ENCODE measurements at places on chromosomes 7 and 10.

- no peaks in the 10 kb centered on the region for H3K27me3 ChIP-seq
- no peaks in the 10 kb centered on the region for H3K36me3 ChIP-seq
These were observed 4.0 kb upstream of the SVOPL start for GRCh38 chr7:138705167-138705566.

DNA sequence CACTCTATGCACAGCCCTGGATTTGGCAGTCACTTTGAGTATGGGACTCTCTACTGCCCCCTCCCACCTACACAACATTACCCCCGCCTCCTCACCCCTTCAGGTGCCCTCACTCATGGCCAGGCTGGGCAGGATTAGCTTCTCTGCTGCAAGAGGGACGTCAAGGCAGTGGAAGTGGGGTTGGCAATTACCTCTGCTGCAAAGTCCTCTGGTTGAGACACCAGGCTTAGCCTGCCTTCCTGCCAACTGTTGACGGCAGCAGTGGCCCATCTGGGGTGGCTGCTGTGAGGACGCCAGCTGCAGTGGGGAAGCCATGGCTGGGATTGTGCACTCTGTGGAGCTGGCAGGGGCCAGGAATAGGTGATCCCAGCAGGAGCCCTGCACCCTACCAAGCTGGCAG is 26.7 kb downstream of the SVIL start:
- no peaks in the 10 kb centered on the region for H3K4me1 ChIP-seq
- no peaks in the 10 kb centered on the region for H3K36me3 ChIP-seq
- no peak overlapping the region for H3K4me3 ChIP-seq
- no peaks in the 10 kb centered on the region for H3K27me3 ChIP-seq

DNA sequence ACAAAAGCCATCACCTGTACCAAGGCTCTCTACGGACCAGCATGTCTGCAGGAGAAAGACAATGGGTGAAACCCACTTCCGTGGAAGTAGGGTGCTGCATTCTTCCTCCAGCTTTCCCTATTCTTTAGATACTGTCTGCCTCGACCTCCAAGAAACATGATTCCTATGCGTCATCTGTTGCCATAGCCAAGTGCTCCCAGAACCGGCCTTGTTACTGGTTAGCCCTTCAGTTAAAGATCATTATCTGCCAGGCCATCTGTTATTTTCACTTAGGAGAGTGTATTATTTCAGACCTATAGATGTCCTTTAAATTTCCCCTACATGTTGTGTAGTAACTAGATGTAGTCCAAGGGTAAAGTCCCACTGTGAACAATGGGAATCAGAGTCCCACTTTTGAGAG is 89.0 kb upstream of the KIAA1217 start:
- H3K27me3 ChIP-seq: no peaks in the 10 kb centered on the region
- no peak for DNase-seq
- no peak overlapping the region for H3K4me3 ChIP-seq
- H3K27ac ChIP-seq: no peak overlapping the region

- H3K4me3 ChIP-seq: no peak overlapping the region
- H3K4me1 ChIP-seq: peaks cover 3% of the 10 kb centered on the region
- no peak for DNase-seq
- H3K27me3 ChIP-seq: no peaks in the 10 kb centered on the region
- H3K36me3 ChIP-seq: no peaks in the 10 kb centered on the region
- H3K27ac ChIP-seq: peak overlapping the region; percentile 29
These were observed 25.0 kb upstream of the ADD3 start for GRCh38 chr10:109982812-109983211.

DNA sequence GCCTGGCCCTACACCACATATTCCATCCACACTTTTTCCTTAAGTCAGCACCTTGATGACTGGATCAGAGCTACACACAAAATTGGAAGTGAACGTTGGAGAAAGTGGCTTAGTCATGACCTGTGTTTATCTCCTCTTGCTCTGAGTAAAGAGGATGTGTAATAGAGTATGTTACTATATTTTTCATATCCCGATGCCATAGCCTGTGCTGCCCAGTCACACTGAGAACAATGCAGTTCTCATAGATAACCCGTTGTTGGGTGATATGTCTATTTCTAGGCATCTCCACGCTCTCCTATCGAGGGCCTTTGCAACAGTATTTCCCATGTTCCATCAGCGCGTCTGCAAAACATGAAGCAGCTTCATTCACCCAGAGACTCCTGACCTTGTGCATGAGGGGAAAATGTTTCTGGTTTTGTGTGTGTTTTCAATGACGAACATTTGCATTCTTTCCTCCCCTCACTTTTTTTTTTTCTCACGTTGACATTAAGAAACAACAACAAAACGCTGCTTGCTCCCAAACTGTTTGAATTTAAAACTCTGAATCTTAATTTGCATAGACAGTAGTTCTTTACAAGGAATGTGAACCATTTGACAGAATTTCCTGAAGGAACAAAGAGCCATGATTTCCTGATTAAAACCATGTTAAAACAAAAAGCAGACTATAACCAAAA is 43.4 kb downstream of the GRK5 start:
- H3K4me1 ChIP-seq: peaks cover 34% of the 10 kb centered on the region
- no peak overlapping the region for H3K4me3 ChIP-seq
- H3K27me3 ChIP-seq: no peaks in the 10 kb centered on the region
- H3K36me3 ChIP-seq: no peaks in the 10 kb centered on the region
- peak overlapping the region; percentile 66 for H3K27ac ChIP-seq
- DNase-seq: no peak

- no peaks in the 10 kb centered on the region for H3K27me3 ChIP-seq
- H3K27ac ChIP-seq: no peak overlapping the region
- no peak for DNase-seq
- H3K4me1 ChIP-seq: peaks cover 43% of the 10 kb centered on the region
- H3K36me3 ChIP-seq: no peaks in the 10 kb centered on the region
- no peak overlapping the region for H3K4me3 ChIP-seq
These were observed 26.2 kb upstream of the INPP5A start for GRCh38 chr10:132511121-132512051.

DNA sequence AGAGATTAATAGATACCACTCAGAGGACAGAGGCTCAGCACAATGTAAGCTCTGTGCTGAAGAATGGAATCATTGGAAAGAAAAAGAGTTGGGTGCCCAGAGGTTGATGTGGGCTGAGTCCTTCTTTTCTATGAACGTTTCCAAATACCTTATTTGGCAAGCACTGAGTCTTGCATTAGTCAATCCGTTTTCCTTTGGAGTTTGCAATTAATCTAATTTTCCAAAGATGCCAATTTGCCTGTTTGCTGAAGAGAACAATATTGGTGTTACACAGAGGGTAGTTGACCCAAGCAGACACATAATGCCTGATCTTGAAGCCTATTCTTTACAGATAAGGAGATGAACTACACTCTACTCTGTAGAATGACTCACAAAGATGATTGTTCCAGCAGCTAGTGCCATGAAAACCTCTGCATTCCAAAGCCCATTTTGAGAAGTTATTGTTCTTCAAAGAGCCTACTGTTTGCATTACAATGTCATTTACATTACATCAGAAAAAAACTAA is 55.4 kb upstream of the MET start:
- H3K4me3 ChIP-seq: no peak overlapping the region
- no peaks in the 10 kb centered on the region for H3K27me3 ChIP-seq
- H3K36me3 ChIP-seq: no peaks in the 10 kb centered on the region
- H3K27ac ChIP-seq: no peak overlapping the region
- H3K4me1 ChIP-seq: no peaks in the 10 kb centered on the region

- peak overlapping the region; percentile 100 for H3K27ac ChIP-seq
- no peak for DNase-seq
- H3K4me3 ChIP-seq: peak overlapping the region; percentile 93
- H3K4me1 ChIP-seq: peaks cover 25% of the 10 kb centered on the region
- H3K27me3 ChIP-seq: no peaks in the 10 kb centered on the region
These were observed 819 bp downstream of the TMED4 start for GRCh38 chr7:44580945-44581878.

GRCh38 chr10:10967581-10968256 is 50.0 kb upstream of the CELF2 start:
- H3K36me3 ChIP-seq: no peaks in the 10 kb centered on the region
- no peaks in the 10 kb centered on the region for H3K27me3 ChIP-seq
- H3K4me3 ChIP-seq: no peak overlapping the region
- peaks cover 3% of the 10 kb centered on the region for H3K4me1 ChIP-seq
- H3K27ac ChIP-seq: no peak overlapping the region

DNA sequence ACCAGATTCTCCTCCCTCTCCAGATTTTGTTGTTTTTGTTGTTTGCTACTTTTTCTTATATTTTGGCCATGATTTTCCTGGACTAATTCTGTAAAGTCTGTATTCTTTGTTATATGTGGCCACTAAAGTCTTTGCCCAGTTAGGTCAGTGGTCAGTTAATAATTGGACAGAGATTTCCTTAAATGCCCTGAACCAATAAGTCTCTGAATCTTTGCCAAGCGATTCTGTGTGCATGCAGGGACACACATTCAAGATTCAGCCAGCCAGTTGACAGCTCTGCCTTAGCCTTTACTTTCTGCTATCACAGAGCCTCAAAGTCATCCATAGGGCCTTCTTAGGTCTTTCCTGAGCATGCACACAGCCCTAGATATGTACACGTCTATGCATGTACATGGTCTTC is 11.0 kb upstream of the COL17A1 start:
- H3K4me3 ChIP-seq: no peak overlapping the region
- DNase-seq: no peak
- H3K36me3 ChIP-seq: no peaks in the 10 kb centered on the region
- H3K27me3 ChIP-seq: no peaks in the 10 kb centered on the region

- peaks cover 7% of the 10 kb centered on the region for H3K27me3 ChIP-seq
- no peak overlapping the region for H3K4me3 ChIP-seq
- peaks cover 14% of the 10 kb centered on the region for H3K4me1 ChIP-seq
These were observed 113.8 kb upstream of the LANCL2 start for GRCh38 chr7:55251313-55251712.

DNA sequence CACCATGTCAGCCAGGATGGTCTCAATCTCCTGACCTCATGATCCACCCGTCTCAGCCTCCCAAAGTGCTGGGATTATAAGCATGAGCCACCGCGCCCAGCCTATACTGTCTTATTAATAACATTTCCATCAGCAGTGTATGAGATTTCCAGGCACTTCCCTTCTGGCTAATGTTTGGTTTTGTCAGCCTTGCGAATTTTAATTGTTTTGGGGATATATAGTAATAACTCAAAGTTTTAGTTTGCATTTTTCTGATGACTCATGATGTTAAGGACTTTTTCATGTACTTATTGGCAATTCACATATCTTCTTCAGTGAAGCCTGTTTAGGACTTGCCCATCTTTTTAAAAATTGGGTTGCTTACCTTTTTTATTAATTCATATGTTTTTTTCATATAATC is 76.0 kb downstream of the TMEM270 start:
- H3K36me3 ChIP-seq: no peaks in the 10 kb centered on the region
- no peak overlapping the region for H3K27ac ChIP-seq
- H3K27me3 ChIP-seq: no peaks in the 10 kb centered on the region
- no peak overlapping the region for H3K4me3 ChIP-seq
- no peak for DNase-seq
- no peaks in the 10 kb centered on the region for H3K4me1 ChIP-seq

- H3K27me3 ChIP-seq: peaks cover 13% of the 10 kb centered on the region
- no peak overlapping the region for H3K27ac ChIP-seq
- DNase-seq: no peak
- no peaks in the 10 kb centered on the region for H3K36me3 ChIP-seq
- no peaks in the 10 kb centered on the region for H3K4me1 ChIP-seq
These were observed 10.2 kb downstream of the PRLHR start for GRCh38 chr10:118585234-118585633.

GRCh38 chr10:5443429-5443828 is 31.1 kb downstream of the NET1 start:
- no peak overlapping the region for H3K27ac ChIP-seq
- peaks cover 5% of the 10 kb centered on the region for H3K4me1 ChIP-seq

GRCh38 chr7:20542594-20542993 is 72.9 kb upstream of the ABCB5 start:
- H3K27me3 ChIP-seq: no peaks in the 10 kb centered on the region
- peak; percentile 32 for DNase-seq
- no peaks in the 10 kb centered on the region for H3K4me1 ChIP-seq

DNA sequence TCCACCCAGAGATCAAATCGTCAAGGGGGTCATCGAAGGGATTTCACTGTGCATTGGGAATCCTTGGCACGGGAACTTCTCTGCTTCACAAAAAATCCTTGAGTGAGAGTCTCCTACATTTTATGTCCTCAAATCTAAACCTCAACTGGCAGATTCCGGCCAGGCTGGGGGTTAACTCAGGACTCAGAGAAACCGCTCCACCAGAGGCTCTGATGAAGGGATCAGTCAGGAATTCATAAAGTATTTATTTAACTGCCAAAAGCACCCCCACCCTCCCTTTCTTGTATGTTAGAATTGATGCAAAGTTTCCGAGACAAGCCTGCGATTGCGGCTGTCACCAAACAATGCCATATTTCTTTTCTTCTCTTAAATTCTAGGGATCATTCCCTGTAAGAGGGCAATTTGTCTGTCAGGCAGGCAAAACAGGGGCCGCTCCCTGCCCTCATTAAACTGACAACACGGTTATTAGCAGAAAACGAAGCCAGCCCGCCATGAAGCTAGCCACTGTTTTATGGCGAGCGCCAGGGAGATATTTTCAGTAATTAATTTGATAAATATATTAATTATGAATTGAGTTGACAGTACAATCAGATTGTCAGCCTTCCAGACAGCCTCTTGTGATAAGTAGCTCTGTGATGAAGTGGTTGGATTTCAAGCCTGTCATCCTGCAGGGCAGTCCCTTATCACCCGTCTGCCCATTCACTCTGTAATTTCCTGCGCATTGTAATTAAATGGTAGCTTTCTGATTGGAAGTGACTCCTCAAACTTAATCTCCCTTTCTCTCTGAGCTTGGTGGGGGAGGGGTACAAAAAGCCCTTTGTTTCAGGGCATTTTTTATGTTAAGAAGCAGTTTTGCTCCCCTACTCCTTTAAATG is 153.0 kb upstream of the GPR26 start:
- H3K4me1 ChIP-seq: peaks cover 28% of the 10 kb centered on the region
- no peak overlapping the region for H3K4me3 ChIP-seq
- H3K27ac ChIP-seq: no peak overlapping the region
- peaks cover 8% of the 10 kb centered on the region for H3K27me3 ChIP-seq

- peak within 1 kb of the TSS; percentile 61 for H3K27ac ChIP-seq
- H3K4me3 ChIP-seq: peak within 1 kb of the TSS; percentile 90
- H3K4me1 ChIP-seq: no peaks in the 10 kb centered on the region
- peak; percentile 99 for DNase-seq
- H3K36me3 ChIP-seq: no peaks in the 10 kb centered on the region
These were observed at the start of gene EXOC4 for GRCh38 chr7:133252858-133253518. Gene EXOC4, plus strand, starts transcription at chr7:133253078.

- H3K27me3 ChIP-seq: no peaks in the 10 kb centered on the region
- H3K36me3 ChIP-seq: peaks cover 96% of the 10 kb centered on the region
- H3K27ac ChIP-seq: no peak overlapping the region
- peaks cover 4% of the 10 kb centered on the region for H3K4me1 ChIP-seq
- DNase-seq: no peak
These were observed 17.5 kb downstream of the FAM20C start for GRCh38 chr7:209906-210305.

DNA sequence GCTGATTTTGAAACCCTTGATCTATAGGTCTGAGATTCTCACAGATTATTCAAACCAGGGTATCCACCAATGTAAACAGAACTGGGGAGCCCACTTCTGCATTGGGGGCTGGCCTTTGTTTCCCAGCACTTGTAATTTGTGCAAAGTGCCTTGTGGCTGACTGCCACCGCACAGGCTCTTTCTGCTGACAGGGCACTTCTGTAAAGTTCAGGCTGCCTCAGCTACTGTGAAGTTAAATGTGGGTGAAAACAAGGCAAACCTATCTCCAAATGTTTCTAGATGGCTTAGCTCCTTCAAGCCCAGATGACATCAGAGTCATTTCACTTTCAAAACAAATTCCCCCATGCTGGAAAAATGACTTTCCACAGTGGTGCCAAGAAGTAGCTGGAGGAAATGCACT is 54.7 kb downstream of the GRID1 start:
- no peak overlapping the region for H3K4me3 ChIP-seq
- DNase-seq: no peak
- peaks cover 28% of the 10 kb centered on the region for H3K4me1 ChIP-seq
- no peak overlapping the region for H3K27ac ChIP-seq
- no peaks in the 10 kb centered on the region for H3K27me3 ChIP-seq
- no peaks in the 10 kb centered on the region for H3K36me3 ChIP-seq
